ENCODE measurements at places on chromosomes 11 and 22.

DNA sequence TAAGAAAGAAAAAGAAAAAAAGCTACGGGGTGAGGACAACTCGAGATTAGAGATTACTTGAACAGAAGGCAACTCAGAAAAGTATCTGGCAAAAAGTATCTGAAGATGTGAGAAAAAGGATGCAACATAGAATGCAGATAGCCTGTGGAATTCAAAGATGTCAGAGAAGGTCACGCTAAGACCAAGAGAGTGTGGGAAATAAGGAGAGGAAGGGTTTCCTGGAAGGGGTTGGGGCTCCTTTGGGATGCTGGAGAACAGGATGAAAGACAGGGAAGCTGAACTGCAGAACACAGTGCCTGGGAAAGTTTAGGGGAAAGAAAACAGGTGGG lies 1.2 kb downstream of the GUCY1A2 start:
- no peak for DNase-seq

- no peak for DNase-seq
These were observed 347 bp downstream of the MN1 start for GRCh38 chr22:27801202-27801615.

DNA sequence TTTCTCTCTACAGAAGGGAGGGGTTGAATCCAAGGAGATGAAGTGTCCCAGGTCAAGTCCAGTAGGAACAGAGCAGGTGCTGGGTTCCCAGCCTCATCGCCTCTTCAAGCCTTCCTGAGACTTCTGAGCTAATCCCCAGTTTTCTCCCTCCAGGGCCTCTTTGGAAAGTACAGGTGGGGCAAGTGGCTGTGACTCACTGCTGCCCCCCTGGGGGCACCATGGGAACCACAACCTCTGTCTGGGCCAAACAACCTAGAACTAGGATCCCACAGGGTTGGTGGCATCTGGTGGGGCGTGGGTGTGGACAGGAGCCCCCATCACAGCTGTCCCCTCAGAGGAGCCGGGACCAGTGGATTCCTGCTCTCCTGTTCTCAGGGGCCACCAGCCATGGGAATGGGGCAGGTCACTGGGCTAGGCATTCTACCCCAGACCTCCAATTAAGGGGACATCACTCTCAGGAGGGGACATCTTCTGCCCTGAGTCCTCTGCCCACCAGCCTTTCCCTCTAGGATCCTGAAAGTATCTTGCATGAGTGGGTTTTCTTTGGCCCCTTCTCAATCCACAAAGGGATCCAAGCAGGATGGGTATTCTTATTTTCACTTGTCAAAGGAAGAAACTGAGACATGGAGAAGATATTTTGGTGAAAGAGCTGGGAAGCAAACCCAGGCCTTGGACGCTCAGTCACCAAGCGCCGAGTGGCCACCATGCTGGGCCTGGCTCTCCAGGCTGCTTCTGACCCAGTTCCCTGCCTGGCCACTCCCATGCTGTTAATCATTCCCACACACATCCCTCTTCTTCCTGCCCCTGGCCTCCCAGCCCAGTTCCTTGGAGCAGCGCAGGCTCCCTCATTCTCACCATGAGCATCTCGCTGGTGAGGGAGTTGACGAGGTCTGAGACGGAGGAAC lies 23.8 kb downstream of the LRRC10B start:
- DNase-seq, result no peak

DNA sequence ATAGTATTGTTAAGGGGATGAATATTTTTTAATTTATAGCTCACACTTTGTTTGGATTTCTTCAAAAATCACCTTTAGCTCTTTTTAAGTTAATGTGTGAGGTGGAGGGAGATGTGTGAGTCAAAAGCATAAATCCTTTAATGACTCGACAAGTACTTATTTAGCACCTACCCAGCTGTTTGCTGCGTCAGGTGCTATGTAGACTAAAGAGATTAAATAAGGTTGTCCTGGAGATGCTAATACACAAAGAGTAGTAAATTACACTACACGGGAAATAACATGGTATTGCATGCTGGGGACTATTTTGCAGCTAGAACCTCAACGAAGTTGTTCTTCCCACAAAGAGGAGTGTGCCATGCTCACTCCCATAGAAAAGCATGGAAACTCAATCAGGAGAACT lies 583.3 kb upstream of the TENM4 start:
- no peak for DNase-seq

DNA sequence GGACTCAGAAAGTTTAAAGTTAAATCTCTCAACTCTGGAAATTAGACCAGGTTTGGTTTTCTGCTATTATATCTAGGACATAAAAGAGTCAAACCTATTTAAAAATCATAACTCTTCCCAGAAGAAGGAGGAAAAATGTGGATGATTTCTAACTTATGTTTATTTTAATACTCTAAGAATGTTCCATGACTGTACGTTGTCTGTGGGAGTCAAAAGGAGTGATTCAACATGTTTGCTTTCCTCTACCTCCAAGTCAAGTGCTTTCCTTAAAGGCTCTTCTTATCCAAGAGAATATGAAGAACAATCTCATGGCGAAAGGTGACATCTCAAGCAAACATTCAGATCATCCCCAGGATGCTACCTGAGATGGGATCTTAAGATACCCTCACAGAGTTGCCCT lies 21.6 kb downstream of the OR51E1 start:
- no peak for DNase-seq
